ENCODE measurements at places on chromosomes 2 and 18.

DNA sequence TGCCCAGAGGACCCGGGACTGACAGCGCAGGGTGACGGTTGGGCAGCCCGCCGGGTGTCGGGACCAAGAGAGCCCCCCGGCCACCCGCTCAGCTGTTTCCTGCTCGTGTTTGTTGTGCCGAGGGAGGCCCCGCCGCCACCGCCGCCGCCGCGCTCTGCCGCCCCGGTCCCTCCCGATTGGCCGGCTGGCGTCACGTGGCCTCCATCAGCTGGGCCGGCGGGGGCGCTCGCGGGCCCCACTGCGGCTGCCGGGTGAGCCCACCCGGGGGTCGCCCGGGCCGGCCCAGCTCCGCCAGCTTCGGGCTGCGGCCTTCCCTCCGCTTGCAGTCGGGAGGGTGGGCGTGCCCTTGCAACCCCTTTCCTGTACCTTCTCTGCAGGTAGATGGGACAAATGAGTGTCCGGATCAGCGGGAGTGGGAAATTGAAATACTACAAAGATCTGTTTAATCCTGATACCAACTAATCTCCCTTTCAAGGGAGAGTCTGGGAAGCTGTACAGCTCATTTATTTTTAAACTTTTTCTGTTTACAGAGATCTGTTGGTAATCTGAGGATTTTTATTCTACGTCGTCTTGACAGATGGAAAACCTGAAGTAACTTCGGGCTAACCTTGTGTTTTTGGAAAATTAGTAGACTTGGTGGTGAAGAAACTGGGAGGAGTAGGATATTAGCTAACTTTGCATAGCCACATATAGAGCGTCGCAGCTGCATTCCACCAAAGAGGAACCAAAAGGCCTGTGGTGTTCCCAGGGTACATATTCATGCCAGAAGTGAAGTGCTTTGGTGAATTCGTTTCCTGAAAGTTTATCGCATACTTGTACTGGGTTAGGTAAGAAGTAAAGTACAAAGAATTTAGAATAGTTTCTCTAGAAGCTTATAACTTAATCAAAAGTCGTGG, 1.2 kb downstream of the YPEL5 start:
- no peak for DNase-seq

DNA sequence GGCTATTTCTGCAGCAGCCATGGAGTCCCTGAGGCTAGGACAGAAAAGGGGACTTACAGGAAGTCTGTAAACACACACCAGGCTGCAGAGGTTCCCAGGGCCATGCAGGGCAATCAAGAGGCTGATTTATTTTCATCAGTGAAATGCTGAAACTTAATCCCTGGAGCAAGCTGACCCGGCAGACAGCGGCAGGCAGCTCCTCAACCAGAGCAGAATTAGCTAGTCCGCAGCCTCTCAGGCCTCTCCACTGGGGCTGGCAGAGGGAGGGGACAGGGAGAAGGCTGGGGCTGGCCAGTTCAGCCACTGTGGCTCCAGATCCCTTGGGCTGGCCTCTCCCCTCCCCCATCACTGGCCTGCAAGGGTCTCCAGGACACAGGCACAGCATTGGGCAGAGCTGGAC, 136.3 kb downstream of the TNS1 start:
- no peak for DNase-seq

DNA sequence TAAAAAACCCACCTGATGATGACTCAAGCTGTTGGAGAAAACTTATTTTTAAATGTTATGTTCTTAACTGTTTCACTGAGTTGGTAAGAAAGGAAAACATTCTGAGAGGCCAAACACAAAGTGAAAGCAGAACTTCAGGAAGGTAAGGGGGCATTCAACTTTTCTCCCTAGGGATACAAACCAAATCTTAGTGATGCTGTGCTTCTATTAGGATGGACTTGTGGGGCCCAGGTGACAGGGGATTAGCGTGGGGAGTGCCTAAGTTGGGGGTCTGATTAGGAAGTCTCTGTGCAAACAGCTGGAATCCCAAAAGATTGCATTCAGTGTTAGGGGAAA, 18.5 kb downstream of the PDCL3 start:
- no peak for DNase-seq

- DNase-seq = no peak
Measured at GRCh38 chr2:104654811-104655210, 199.1 kb upstream of the POU3F3 start.

DNA sequence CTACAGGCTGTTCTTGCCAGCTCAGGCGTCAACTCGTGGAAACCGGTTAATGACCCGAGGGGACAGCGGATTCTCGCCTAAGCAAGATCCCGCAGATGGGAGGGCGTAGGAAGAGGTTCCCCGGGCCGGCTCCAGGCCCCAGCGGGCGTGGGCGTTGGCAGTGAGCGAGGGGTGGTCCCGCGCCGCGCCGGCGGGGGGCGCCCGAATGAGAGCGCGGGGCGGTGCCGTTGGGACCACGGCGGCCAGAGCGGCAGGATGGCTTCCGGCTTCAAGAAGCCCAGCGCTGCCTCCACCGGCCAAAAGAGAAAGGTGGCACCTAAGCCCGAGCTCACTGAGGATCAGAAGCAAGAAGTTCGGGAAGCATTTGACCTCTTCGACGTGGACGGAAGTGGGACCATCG, at the start of gene CETN1:
Gene CETN1, plus strand, starts transcription at position 227 of the 400 bp plus-strand sequence. Its CDS starts 29 bp downstream, at position 256.
- DNase-seq = no peak

- no peak for DNase-seq
Measured at GRCh38 chr2:130776550-130776949, 21.2 kb downstream of the AMER3 start.

- no peak for DNase-seq
Measured at GRCh38 chr2:42125841-42126594, 43.1 kb upstream of the EML4 start.

GRCh38 chr2:191526536-191526935, 151.4 kb upstream of the NABP1 start:
- no peak for DNase-seq

GRCh38 chr2:174332217-174332963, 2.4 kb upstream of the SP9 start:
- DNase-seq = no peak

- DNase-seq = no peak
Measured at GRCh38 chr2:132429351-132429750, 12.7 kb downstream of the GPR39 start.

- no peak for DNase-seq
Measured at GRCh38 chr2:164538240-164538866, 82.9 kb downstream of the GRB14 start.

DNA sequence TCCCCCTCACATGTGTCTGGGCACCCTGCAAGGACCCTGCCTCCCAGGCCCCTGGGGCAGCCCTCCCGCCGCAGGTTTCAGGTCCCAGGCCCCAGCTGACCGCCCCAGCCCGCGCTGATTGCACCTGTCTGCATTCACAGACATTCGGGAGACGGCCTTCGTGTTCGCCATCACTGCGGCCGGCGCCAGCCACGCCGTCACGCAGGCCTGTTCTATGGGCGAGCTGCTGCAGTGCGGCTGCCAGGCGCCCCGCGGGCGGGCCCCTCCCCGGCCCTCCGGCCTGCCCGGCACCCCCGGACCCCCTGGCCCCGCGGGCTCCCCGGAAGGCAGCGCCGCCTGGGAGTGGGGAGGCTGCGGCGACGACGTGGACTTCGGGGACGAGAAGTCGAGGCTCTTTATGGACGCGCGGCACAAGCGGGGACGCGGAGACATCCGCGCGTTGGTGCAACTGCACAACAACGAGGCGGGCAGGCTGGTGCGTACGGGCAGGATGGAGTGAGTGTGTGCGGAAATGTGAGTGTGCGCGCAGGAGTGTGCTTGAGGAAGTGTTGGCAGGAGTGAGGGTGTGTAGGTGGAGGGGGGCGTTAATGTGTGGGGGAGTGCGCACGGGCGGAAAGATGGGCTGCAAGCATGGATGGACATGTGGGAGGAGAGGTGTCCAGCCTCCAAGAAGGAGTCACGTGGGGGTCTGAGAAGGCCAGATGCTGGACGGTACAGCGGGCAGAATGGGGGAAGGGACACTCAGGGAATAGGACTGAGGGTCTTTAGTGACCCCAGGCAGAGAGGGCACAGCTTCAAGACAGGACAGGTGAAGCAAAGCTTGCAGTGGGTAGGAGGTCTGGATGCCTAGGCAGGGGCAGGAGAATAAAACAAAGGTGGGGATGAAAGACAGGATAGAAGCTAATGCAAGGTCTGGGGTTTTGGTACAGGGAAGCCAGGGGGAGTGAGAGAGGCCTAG, 9.0 kb upstream of the WNT10A start:
- DNase-seq = no peak

DNA sequence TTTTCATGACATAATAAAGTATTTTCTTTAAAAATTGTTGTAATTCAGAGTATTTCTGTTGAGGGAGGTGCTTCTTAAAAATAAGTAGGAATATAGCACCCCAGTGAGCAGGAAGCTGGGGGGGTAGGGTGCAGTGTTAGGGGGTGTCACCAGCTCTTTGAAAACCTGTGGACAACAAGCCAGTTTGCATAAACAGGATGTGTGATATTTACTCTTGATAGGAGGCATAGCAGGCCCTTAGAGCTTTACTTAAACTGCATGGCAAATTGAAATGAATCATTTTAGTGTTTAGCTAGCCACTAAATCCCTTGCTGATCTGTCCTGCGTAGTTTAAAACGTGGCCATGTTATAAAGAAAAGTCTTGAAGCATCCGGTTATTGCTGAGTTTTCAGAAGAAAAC, 8.4 kb downstream of the TGIF1 start:
- no peak for DNase-seq

DNA sequence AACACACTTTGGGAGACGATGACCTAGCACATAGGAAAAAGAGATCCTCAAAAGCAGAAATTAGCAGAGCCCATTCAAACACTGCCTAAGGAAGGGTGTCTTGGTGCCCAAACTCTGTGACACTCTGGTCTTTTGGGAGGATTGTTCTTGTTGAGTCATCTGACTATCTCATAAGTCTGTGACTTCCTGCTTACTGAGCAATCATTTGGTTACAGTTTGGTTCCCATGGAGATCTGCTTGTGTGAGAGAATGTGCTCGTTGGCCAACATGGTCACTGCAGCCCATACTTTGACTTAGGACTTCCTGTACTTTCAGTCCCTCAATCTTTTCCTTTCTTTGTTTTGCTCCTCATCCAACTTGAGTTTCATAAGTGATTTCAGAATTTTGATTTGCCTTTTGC, 602.9 kb downstream of the NYAP2 start:
- DNase-seq = no peak

GRCh38 chr2:97967216-97967592, 28.5 kb downstream of the TMEM131 start:
- DNase-seq = no peak

GRCh38 chr2:218284106-218284811, 8.0 kb downstream of the TMBIM1 start:
- DNase-seq = no peak

- DNase-seq = no peak
Measured at GRCh38 chr2:46377666-46378560, 80.7 kb downstream of the EPAS1 start.

- DNase-seq = no peak
Measured at GRCh38 chr2:201448061-201448460, 3.2 kb downstream of the TRAK2 start.

DNA sequence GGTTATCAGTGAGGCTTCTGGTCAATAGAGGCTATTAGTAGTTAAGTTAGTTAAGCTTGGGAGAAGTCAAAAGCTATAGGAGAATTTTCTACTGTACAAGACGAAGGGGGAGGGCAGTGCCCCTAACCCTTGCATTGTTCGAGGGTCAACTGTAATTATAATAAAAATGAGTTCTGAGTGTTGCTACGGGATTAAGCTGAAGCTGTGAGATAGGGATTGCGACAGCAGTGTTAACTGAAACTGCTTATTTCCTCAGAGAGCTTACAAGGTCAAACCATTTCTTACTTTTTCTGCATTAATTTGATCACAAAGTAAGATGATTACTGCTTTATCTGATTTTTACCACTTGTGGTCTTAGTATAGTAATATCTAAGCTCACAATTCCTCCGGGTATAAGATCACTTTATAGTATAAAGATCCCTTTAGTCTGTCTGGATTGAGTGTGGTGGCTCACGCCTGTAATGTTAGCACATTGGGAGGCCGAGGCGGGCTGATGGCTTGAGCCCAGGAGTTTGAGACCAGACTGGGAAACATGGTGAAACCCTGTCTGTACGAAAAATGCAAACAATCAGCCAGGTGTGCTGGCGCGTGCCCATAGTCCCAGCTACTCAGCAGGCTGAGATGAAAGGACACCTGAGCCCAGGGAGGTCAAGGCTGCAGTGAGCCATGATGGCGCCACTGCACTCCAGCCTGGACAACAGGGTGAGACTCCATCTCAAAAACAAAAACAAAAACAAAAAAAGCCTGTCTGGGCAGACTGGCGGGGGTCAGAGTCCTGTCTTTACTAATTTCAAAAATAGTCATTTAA, 119.5 kb upstream of the TLK1 start:
- no peak for DNase-seq

DNA sequence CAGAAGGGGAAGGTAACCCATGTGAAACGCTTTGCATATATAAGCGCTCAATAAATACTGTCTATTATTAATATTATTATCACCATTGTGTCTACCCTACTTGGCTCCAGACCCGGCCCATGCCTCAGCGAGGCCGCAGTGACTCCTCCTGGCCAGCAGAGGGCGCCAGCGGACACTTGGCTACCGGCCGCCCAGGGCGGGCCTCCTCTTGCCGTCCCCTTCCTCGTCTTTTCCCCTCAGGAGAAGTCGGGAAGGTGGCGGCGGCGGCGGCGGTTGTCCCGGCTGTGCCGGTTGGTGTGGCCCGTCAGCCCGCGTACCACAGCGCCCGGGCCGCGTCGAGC, at the start of gene AGFG1:
Gene AGFG1, plus strand, starts transcription at position 233 of the 341 bp plus-strand sequence. CDS start 266 bp downstream, outside the sequence.
- no peak for DNase-seq

- no peak for DNase-seq
Measured at GRCh38 chr2:216683846-216684245, 11.5 kb downstream of the IGFBP5 start.

- DNase-seq = no peak
Measured at GRCh38 chr2:75619956-75620740, 26.4 kb upstream of the MRPL19 start.

DNA sequence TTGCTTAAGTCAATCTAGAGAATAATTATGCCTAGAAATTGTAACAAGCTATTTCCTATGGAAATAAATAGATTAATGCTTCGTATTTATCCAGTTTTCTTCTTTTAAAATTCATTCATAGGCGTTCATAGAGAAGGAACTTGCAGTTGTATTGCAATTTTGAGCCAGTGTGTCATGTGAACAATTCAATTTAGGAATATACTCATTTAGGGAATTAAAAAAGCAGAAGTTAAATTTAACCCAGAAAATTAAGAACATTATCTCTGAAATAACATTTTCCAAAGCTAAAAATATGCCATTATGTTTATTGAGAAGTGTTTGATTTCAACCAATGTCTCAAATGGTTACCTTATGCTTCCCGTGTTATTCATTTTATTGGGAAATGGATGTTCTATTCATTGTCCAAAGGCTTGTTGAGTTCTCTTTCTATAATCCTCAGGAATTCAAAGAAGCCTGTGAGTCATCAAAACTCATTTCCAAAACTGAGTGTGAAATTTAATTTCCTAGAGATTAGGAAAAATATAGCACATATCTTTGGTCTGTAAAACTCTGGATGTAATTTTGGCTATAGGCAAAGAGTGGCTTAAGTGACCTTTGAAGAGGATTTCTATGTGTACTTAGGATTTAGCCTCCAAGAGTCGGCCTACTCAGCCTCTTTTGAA, 99.7 kb downstream of the SLC8A1 start:
- DNase-seq = no peak

- no peak for DNase-seq
Measured at GRCh38 chr2:47346-47725, 1.0 kb upstream of the FAM110C start.

- DNase-seq = no peak
Measured at GRCh38 chr2:127630096-127630863, 15.7 kb upstream of the GPR17 start.

Measured in DMS 273 treated with DMSO at 0.1 percent for 48 hours (cell line).